NCI-H1930 (cell line): ENCODE measurements at places on chromosomes 7 and 10.

GRCh38 chr7:148622887-148623585, 32.5 kb downstream of the C7orf33 start:
- DNase-seq = no peak

DNA sequence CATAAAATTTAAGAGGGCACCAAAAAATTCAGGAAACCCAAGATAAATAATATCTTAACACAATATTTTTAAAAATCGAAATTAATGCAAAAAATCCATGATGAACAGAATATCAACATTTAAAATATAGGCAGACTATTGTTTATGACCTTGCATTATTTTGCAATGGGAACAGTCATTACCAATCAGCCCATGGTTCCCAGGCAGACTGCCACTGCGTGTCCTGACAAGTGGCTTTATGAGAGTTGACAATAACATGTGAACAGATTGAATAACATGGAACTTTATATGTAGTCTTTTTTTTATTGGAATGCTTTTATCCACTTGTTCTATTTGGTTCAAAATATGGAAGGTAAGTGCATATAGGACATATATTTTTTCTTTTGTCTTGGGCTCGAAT, 3.1 kb upstream of the AVPI1 start:
- DNase-seq = no peak

DNA sequence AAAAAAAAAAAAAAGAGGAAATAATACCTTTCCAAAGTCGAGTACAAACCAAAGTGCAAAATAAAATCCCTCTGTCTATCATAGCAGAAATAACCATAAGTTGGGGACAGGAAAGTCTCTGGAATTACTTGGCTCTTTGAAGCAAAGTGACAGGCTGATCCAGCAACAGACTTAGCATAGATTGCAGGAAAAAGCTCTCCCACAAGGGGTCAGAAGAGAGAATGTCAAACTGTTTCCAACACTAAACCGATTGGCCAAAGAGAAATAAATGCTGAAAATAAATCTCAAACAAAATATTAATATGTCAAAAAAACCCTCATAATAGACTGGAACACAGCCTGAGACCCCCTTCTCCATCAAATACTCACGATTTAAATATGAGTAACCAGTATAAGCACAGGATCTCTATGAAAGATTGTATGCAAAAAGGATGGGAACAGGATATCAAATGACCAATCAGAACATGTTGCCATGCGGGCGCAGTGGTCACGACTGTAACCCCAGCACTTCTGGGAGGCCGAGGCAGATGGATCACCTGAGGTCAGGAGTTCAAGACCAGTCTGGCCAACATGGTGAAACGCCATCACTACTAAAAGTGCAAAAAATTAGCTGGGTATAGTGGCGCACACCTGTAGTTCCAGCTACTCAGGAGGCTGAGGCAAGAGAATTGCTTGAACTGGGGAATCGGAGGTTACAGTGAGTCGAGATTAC, 1000.7 kb upstream of the LRRN3 start:
- DNase-seq = no peak

- DNase-seq = no peak
These were observed 119.9 kb downstream of the MGMT start for GRCh38 chr10:129586898-129587443.

DNA sequence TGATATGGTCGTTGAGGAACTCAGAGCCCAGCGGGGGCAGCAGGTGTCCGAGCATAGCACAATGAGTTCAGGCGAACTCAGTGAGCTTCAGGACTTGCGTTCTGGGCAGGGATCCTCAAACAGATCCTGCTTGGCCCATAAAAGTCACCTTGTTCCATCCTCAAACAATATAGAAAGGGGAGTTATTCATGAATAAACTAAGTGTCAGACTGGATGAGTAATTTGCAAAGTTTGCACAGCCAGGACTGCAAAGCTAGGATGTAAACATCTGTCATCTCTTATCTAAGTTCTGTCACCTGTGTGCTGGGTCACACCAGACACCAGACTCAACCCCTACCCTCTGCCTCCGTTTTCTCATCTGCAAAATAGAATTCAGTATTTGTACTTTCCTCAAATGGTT, 58.0 kb upstream of the PFKP start:
- no peak for DNase-seq

DNA sequence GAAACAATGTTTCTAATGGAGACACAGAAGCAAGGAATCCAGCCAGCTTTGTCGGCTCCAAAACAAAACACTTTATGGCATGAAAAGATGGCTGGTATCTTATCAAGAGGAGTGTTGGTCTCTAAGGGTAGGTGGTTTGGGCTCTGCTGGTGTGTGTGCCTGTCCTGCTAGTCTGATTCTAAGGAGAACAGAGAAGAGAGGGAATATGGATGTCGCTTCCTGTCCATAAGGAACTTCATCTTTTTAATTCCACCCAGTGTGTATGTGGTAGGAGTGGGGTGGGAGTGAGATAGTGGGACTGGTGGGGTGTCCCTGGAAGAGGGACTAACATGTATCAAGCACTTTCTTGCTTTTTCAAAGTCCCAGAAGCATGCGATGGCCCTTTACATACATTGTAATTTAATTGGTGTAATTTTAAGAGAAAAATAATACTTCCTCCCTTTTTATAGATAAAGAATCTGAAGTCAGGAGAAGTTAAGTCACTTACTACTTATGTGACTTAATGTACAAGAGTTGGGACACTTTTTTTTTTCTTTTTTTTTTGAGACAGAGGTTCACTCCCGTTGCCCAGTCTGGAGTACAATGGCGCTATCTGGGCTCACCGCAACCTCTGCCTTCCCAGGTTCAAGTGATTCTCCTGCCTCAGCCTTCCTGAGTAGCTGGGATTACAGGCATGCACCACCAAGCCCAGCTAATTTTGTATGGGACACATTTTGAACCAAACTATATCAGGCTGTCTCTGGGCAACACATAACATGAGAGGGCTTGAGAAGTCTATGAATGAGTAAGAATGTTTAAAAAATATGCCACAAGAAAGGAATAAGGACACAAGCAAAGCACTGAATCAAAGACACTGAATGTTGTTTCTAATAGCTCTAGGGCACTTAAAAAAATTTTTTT, 18.8 kb downstream of the NT5C3A start:
- DNase-seq = no peak

- DNase-seq = no peak
These were observed 13.5 kb upstream of the ZMIZ1 start for GRCh38 chr10:79055100-79055782.

- DNase-seq = no peak
These were observed 74.2 kb downstream of the RHOBTB1 start for GRCh38 chr10:60869652-60870415.

GRCh38 chr7:128931965-128932861, 5.5 kb upstream of the IRF5 start:
- no peak for DNase-seq

GRCh38 chr7:140239653-140239935, 62.8 kb upstream of the KDM7A start:
- DNase-seq = no peak

- DNase-seq = no peak
These were observed 8.2 kb downstream of the NKX2-3 start for GRCh38 chr10:99540657-99541531.

GRCh38 chr10:129704225-129704624, 237.2 kb downstream of the MGMT start:
- DNase-seq = no peak

- no peak for DNase-seq
These were observed 15.4 kb downstream of the TFAM start for GRCh38 chr10:58400609-58401008.

DNA sequence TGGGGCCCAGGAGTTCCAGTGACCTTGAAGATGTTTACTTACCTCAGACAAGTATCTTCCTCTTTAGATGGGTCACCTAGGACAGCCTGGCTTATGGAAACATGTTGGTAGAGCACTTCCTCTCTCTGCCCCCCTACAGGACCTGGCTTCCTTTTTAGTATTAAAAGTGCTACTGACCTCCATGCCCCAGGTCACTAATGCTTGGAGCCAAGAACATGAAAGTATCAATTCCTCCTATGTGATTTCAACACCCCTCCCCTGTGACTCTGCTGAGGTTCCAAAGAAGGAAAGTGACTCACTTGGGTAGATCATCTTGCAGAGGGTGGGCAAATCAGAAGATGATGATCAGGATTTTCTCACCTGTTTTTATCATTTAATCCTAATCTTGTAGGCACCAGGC, 125.3 kb upstream of the CCDC6 start:
- DNase-seq = no peak

DNA sequence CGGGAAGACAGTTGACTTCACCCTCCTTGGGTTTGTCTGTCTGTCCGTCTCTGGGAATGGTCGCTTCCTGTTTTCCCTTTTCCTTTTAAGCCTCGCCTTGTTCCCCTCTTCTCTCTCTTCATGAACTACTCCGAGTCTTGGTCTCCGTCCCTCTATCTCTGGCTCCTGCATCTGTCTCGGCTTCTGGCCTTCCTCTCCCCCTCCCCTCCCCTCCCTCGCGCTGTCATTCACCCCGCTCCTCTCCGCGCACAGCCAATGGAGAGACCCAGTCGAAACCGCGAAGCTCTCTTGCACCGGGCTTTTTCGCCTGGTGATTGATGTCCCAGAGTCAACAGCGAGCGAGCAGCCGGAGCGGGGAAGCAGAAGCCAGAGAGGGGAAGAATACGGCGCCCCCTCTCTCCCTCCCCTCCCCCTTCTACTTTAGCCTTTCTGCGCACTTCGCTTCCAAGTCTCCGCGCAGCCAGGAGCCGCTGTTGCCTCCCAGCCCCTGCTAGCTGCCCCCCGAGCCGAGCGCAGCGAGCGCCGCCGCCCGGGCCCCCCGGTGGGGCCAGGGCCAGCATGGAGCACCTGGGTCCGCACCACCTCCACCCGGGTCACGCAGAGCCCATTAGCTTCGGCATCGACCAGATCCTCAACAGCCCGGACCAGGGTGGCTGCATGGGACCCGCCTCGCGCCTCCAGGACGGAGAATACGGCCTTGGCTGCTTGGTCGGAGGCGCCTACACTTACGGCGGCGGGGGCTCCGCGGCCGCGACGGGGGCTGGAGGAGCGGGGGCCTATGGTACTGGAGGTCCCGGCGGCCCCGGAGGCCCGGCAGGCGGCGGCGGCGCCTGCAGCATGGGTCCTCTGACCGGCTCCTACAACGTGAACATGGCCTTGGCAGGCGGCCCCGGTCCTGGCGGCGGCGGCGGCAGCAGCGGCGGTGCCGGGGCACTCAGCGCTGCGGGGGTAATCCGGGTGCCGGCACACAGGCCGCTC, at the start of gene TLX1:
Gene TLX1 (plus strand): TSS at position 317 of the 978 bp plus-strand sequence. CDS start 242 bp downstream, at position 559.
- DNase-seq = no peak

DNA sequence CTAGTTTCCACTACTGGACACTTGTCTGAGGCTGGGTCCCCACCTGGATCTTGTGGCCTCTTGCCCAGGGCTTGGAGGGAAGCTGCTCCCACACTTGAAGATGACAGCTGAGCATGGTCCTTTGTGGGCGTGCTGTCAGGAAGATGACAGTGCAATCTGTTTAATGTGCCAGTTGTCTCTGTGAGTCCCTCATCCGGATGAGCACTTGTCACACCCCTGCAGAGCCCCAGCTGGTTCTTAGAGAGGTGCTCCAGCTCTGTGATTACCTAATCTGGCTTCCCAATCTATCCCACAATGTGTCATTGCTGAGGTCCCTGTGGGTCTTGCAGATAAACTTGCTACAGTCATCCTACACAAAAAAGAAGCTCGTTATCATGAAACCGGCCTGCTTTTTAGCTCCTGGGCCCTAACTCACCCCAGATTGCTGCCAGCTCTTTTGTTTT, 34.8 kb upstream of the CCSER2 start:
- DNase-seq = no peak

DNA sequence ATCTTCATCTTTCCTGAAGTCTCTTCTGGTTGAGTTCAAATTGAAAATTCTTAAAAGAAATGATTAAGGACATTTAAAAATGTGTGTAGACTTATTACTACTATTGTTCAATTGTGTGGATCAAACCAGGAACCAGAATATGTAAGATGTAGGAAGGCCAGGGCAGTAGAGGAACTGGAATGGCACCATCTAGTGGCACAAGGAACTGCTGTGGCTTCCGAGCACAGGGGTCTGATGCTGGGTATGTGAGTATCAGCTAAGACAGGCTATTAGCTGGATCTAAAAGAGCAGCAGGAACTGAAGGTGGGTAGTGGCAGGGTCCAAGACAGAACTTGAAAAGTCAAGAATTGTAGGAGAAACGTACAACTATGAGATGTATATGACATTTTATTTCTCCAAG, 247.3 kb downstream of the SEMA3A start:
- no peak for DNase-seq

DNA sequence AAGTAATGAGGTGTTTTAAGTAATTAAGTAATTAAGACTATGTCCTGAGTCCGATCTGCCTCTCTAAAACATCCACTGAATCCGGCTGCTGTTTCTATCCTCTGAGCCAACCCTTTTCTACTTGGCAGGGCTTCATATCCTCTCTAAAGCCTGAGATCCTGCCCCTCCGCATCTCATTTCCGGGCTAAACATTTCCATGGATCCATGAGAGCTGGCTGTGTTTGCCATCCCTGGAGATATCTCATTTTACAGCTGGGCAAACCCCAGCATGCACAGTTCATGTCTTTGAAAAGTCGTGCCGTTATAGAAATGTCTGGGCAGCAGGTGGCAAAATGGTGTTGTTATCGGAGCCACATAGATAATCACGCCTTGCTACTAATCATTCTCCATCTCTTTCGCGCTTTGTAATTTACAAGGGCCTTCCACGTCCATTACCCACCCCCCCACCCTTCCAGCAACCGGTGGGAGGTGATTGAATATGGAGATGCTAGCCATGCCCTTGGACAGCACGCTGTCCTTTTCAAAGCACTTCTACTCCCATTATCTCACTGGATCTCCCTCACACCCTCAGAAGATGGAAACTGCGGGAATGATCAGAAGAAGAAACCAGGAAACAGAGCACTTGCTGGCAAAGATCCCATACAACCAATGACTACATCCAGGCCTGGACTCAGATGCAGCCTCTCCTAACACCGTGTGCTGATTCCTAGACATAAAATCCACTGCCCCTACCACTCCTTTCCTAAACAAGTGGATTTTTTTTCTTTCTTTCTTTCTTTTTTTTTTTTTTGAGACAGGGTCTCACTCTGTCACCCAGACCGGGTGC, 1189.2 kb downstream of the TYW1 start:
- DNase-seq = peak; percentile 19

DNA sequence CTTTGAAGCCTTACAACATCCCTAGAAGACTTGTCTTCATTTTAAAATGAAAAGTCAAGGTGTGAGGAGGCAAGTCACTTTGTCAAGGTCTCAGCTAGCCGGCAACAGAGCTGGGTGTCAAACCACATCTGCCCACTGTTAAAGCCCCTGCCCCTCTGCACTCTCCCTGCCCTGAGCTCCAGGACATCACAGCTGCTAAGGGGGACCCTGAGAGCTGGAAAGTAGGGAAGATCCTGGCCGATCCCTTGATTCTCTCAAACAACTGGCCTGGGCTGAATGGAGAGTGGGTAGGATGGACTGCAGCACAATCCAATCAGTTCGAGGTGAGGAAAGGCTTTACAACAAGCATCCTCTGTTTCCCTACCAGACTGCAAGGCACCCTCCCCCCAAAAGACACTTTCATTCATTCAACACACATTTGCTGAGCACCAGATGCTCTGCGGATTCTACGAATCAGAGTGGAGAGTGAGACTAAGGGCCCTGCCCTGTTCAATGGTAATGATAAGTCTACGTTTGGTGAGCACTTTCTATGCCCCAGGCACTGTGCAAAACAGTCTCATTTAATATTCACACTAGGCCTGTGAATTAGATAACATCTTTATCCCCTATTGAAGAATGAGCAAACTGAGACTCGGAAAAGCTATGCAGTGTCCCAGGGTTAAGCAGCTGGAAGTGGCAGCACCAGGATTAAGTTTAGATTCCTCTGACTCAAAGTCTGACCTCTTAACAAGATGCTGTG, 148.1 kb downstream of the HERPUD2 start:
- no peak for DNase-seq
